ENCODE measurements at places on chromosomes 16 and 17.

DNA sequence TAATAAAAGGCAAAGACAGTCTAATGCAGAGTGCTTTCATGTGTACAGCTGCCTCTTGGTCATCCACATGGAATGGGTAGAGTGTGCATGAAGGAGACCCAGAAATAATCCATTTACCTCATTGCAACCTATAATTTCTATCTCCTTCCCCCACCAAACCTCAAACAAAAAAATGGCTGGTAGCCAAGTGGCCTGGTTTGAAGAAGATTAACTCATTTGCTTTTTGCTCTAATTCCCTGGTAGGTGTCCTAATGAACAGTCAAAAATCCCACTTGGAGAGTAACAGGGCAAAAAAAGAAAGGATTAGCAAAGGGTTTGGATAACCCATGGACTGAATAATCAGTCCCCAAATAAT, 13.0 kb upstream of the LYRM9 start:
- DNase-seq = no peak

- peak; percentile 20 for DNase-seq
These were observed 50.5 kb downstream of the IKZF3 start for GRCh38 chr17:39813631-39814030.

- DNase-seq = no peak
These were observed 781.6 kb upstream of the SOX9 start for GRCh38 chr17:71339206-71339605.

DNA sequence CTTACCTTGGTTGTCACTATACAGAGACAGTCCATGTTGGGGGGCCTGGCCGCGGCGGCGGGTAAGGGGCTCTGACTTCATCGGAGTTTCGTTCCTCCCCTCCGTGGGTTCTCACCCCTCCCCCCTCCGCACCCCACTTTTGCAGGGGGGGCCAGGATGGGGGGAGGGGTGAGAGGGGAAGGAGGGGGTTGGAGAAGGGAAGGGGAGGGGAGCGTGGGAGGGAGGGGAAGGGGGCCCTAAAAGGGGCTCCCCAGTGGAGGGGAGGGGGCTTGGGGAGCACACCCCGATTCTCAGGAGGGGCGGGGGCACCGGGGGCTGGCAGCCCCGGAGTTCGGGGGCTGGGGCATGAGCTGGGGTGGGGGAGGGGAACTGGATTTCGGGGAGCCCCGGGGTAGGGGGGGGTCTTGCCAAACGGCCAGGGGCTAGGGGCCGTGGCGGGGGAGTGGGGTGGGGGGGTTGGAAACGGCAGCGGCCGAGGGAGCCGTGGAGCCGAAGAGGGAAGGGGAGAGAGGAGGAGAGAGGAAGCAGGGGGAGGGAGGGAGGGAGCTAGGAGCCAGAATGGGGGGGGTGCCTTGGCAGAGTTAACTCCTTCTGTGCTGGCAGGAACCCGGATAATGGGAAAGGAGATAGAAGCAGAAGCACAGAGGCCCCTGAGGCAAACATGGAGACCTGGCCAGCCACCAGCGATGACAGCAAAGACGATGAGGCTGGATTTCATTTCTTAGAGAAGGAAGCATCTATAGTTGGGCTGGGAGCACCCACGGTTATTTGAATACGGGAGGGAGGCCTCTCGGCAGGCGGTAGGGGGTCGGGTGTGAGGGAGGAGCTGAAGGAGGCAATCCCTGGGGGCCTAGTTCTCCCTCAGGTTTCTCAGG, 2.3 kb downstream of the DLG4 start:
- DNase-seq = no peak

DNA sequence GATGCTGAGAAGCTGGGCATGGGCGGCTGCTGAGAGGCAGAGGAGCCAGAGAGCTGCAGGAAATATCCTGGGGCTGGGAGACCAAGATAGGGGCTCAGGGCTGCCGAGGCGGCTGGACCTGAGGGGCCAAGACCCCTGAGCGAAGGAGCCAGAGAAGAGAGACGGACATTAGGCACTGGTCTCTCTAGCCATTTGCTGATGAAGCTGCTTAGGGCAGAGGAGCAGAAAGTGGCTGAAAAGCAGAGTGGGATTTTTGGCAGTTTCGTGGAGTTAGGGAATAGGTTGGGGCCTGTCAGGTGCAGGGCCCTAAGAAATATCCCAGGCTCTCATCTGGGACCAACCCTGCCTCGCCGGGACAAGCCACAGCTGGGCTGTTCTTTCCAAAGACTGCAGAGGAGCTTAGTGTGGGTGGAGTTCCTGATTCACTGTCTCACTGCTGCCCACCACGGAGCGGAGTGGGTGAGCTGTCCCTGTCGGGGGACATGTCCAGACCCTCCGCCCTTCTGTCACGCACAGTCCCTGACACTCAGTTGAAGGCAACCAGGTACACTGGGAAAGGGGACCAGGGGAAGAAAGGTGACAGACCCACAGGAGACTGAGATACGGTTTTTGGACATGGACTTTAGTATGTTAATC, 11.3 kb upstream of the DNASE1 start:
- no peak for DNase-seq

DNA sequence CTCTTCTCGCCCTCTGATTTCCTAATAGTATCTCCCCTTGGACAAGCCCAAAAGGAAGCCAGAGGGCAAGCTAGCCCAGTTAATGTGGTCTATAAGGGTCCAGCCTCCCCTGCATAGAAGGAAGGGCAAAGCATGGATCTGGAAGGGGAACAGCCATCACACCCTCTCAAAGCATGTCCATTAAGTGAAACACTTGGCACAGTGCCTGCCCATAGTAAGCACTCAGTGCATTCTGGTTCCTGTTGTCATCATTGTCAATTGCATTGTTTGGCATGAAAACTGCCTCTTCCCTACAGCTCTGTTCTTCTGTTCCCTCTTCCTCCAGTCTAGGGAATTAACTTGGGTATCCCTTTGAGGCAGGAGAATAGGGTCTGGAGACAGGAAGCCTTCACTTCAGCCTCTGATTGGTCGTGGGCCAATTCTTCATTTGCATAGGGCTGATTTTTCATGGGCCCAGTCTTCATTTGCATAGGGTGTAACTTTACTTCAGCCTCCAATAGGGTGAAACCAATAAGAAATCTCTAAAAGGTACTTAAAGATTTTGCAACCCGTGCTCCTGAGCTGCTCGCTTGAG, 81.4 kb downstream of the C17orf67 start:
- no peak for DNase-seq

DNA sequence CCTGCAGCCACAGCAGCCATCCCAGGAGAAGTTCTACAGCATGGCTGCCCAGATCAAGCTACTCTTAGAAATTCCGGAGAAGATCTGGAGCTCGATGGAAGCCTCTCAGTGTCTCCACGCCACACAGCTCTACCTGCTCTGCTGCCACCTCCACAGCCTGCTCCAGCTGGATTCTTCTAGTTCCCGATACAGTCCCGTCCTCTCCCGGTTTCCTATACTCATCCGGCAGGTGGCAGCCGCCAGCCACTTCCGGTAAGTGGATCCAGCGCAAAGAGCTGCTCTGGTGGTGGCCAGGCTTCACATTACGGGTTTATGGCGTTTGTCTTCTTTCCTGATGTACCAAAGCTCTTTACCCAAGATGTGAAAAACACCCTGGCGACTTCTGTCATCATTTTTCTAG, 3.6 kb downstream of the COG1 start:
- DNase-seq = no peak

DNA sequence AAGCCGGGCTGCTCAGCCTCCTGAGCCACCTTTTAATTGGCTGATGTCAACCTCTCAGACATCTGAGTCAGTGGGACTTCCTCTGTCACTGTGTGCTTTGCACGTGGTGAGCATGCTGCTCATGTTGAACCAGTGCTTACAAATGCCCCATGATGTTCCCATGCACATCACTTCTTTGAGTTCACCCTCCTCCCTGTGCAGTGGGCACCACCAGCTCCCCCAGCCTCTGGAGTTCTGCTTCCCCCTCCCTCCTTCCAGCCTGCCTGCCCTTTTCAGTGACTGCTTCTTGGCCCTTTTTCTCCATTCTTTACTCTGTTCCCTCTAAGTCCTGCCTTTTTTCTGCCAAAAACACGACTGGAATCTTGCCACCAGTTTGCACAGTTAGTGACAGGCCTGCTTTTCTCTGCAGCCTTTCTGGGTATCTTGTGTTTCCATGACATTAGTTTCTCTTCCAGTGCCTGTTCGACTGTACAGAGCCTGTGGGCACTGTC, 41.6 kb downstream of the USP10 start:
- DNase-seq = no peak

DNA sequence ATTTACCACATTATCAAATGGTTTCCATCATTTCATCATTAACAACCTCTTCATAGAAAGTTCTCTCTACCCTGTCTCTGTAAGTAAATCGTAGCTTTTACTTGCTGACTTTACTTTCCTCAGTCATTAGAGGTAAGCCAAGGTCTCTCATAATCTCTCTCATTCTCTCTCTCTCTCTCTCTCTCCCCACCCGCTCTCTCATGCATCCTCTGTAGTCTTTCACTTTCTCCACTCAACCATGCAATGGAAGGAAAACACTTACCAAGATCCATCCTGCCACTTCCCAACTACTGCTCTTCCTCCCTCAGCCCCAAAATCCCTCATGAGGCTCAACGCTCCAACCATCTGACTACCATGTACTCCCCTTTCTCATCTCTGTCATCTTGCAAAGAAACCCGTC, 6.1 kb downstream of the CEP112 start:
- no peak for DNase-seq

GRCh38 chr17:74756891-74757290, 8.5 kb downstream of the NHERF1 start:
- DNase-seq = no peak

GRCh38 chr17:14434506-14434905, 133.6 kb downstream of the HS3ST3B1 start:
- DNase-seq = no peak

DNA sequence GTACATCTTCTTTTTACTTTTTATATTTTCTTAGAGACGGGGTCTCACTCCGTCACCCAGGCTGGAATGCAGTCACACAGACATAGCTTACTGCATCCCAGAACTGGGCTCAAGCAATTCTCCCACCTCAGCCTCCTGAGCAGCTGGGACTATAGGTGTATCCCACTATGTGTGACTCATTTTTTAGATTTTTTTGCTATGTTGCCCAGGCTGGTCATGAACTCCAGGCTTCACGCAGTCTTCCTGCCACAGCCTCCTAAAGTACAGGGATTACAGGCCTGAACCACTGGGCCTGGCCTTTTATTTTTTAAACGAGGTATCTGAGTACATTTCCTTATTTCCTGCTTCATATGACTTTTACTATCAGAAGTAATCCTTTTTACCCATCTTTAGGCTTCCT, 48.0 kb downstream of the GLG1 start:
- no peak for DNase-seq

GRCh38 chr16:84426804-84427203, 58.5 kb downstream of the ATP2C2 start:
- no peak for DNase-seq

GRCh38 chr16:72645538-72645937, 402.4 kb downstream of the ZFHX3 start:
- no peak for DNase-seq

- DNase-seq = no peak
These were observed 51.8 kb downstream of the RAI1 start for GRCh38 chr17:17732892-17733670.

DNA sequence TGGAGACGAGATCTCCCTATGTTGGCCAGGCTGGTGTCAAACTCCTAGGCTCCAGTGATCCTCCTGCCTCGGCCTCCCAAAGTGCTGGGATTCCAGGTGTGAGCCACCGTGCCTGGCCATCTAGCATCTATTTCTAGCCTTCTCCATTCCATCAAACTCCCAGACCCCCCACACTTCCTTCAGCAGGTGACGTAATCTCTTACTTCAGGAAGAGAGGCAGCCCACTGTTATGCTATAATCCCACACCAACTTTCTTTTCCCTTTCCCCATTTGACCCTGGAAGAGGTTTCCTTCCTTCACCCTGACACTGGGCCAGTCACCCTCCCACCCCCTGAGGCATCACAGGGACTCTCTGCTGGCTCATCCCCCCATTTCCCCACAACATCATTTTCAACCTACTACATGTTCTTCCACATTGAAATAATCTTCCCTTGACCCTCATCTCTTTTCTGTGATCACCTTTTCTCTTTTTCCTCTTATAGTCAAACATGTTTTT, 7.6 kb downstream of the ITGA2B start:
- DNase-seq = no peak

DNA sequence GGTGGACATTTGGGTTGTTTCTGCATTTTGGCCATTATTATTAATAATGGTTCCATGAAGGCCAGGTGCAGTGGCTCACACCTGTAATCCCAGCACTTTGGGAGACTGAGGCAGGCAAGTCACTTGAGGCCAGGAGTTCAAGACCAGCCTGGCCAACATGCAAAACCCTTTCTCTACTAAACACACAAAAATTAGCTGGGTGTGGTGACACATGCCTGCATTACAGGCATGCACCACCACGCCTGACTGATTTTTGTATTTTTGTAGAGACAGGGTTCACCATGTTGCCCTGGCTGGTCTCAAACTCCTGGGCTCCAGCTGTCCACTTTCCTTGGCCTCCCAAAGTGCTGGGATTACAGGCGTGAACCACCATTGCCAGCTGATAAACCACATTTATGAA, 58.5 kb downstream of the TNFRSF13B start:
- no peak for DNase-seq

- DNase-seq = no peak
These were observed 15.9 kb downstream of the FAM83G start for GRCh38 chr17:18988546-18989173.

DNA sequence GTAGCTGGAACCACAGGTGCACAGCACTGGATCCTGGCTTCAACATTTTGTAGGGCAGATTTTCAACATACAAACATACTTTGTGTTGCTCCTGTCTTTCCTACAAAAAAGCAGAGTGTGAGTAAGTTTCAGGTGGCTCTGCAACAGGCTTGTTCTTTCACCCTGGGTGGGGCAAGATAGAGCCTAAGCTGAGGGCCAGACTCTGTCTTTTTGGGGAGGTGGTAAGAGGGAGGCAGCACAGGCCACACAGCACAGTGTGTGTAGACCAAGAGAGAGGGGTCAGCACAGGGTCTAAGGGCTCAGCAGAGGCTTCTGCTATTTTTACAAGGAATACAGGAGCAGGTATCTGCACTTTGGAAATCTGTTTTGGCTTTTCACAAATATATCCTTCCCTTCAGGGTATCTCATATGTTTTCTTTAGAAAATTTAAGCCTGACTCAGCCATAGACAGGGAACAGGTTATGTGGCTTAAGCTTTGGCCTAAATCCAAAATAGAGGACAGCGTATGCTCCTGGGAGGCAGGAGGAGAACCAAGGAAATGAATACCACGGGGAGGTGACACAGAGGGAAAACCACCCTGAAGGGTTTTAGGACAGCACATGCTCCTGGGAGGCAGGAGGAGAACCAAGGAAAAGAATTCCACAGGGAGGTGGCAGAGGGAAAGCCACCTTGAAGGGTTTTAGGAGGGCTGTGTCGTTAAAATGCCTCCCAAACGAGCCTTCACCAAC, 21.6 kb downstream of the EMC8 start:
- DNase-seq = no peak

DNA sequence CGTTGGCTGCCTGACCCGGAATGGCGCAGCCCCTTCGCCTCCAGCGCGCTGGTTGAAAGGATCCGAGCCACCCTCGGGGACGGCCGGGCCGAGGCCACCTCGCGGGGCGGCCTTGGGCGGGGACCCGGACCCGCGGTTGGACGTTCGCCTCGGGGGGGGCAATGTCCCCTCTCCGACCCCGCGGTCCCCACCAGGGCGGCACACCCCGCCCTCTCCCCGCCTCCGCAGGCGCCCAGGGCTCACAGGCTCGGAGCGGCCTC, 1.0 kb upstream of the SOX8 start:
- DNase-seq = no peak

- DNase-seq = no peak
These were observed 4.0 kb downstream of the SKA2 start for GRCh38 chr17:59151006-59151405.
